ENCODE measurements at places on chromosomes 2 and 18. TPM values are rescaled to one million over a fixed set of nuclear protein-coding genes. Genes with fewer than 3 reads are reported as not detected.

The LHCGR gene
- not detected for total RNA-seq

The RUFY4 gene
- not detected for total RNA-seq

The RASGRP3 gene
- 0.50 TPM for total RNA-seq

The C1GALT1C1L gene
- total RNA-seq, result 0.51 TPM

The MAP3K19 gene
- total RNA-seq, result not detected

The ZNF892 gene
- total RNA-seq, result 7.3 TPM

The ATP6V1C2 gene
- total RNA-seq, result under 0.01 TPM

The EVA1A gene
- total RNA-seq, result 16.2 TPM
